NCI-H2081 (cell line): ENCODE measurements at places on chromosomes 3 and 15.

- DNase-seq, result no peak
Observed at GRCh38 chr15:65217526-65218482, 6.5 kb upstream of the CILP start.

DNA sequence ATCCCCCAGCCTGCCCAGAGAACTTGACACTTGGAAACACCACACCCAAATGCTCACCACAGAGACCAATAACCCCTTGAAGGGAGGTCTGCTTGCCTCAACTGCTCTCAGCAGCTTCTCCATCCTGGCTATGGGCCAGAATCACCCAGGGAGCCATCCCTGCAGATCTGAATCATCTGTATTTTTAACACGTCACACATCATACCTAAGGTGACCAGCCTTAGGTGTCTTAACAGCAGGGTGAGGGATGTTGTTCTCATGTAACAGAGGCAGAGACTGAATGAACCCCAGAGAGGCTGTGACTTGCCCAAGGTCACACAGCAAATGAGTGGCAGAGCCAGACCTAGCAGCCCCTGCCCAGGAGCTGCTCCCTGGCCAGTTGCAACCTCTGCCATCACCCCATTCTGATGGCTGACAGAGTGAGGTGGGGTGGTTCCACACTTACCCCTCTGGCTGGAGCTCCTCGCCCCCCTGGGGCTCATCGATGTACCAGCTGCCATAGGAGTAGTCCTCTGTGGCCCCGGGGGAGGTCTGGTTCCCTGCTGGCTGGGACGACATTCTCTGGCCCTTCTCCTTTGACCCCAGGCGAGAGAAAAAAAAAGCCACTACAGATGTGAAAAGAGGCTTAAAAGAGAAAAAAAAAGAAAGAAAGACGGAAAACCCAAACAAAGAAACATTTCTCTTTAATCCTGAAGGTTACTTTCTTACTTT is 722 bp downstream of the STRA6 start:
- no peak for DNase-seq

GRCh38 chr15:32837935-32838334 is 120.1 kb downstream of the GREM1 start:
- no peak for DNase-seq

GRCh38 chr15:42736178-42736792 is 643 bp downstream of the CDAN1 start:
- DNase-seq, result no peak

DNA sequence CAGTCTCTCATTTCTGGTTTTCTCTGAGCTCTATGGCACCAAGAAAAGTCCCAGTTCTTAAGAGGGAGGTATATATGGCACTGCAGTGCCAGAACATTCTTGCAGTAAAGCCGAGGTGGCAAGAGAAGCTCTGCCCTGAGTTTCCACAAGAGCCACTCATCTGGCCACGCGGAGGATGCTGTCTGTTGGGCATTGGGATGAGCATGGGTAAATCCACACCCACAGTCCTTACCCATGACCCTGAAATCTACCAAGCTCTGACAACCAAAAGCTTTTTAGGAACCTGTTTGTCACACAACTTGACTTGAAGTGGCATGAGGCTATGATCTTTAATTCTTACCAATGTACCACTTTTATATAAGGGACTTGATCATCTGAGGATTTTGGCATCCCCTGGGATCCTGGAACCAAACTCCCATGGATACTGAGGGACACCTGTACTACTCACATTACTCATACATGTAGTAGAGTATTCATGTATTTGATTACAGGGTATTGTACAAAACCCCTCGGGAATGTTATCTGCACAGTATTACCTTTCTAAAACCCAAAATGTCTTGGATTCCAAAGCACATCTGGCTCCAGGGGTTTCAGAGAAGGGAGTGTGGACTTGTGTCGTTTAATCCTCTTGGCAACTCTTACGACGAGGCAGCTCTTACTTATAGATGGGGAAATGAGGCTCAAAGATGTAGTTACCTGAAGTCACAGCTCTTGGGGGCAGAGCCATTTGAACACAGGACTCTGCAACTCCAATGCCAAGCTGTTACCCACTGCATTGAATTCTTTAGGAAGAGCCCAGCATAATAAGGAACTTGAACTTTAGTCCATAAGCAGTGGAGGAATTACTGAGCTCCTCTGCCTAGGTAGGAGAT is 8.8 kb downstream of the RPL32 start:
- DNase-seq, result no peak

DNA sequence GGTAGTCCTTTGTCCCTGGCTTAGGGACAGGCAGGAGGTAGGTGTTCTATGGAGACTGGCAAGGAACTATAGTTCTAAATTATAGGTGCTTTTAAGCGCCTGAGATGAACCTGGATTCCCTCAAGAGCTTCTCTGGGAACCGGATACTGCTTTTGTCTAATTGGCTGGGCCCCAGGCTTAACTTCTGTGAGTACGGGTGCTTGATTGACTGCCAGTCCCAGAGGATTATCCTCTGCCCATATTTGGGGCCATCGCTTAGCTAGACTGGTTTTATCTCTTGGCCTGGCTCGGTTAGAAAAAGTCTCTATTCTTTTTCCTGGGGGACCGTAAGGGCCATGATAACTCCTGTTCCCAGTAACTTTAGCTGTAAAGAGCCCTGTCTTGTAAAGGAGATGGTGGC is 339.1 kb downstream of the KCNH8 start:
- no peak for DNase-seq

DNA sequence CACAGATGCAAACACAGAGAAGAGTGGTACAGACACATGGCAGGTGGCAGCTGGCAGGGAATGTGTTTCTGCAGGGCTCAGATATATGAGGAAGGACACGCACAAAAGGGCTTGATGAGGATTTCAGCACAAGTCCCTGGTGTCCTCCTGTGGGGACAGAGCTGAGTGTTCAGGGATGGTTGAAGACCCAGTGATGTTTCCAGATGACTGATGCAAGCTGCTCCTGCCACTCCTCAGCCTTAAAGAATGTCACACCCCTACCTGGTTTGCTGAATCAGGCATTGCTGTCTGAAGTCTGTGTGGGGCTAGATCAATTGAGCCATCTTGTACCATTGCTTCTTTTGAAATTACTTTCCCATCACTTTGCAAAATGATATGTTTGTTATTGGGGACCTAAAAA is 40.2 kb downstream of the TNFAIP8L3 start:
- DNase-seq, result no peak

DNA sequence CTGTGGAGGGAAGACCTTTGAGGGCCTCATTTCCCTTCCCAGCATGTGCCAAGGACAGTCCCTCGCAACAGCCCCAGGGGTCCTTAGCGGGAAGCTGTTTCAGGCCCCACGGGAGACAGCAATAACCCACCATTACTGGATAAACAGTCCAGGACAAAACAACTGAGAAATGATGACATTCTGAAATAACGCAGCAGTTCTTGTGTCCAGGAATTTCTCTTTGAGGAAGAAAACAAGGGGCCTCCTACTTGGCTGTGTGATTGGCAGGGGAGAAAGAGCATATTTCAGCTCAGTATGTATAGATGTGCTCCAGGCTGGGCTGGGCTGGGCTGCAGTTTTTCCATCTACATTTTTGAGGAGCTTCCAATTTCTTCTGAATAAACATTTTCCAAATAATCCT is 82.2 kb upstream of the THBS1 start:
- no peak for DNase-seq

DNA sequence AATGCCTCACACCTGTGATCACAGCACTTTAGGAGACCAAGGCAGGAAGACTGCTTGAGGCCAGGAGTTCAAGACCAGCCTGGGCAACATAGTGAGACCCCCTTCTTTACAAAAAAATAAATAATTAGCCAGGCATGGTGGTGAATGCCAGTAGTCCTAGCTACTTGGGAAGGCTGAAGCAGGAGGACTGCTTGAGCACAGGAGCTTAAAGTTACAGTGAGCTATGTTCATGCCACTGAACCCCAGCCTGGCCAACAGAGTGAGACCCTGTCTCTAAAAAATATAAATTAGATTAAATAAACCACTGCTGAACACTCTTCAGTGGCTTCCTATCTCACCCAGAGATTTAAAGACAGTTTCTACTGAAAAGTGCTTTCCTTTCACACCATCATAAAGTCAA is 6.2 kb downstream of the IFT80 start:
- no peak for DNase-seq

- no peak for DNase-seq
Observed at GRCh38 chr3:56917361-56918110, 115.8 kb upstream of the ARHGEF3 start.

DNA sequence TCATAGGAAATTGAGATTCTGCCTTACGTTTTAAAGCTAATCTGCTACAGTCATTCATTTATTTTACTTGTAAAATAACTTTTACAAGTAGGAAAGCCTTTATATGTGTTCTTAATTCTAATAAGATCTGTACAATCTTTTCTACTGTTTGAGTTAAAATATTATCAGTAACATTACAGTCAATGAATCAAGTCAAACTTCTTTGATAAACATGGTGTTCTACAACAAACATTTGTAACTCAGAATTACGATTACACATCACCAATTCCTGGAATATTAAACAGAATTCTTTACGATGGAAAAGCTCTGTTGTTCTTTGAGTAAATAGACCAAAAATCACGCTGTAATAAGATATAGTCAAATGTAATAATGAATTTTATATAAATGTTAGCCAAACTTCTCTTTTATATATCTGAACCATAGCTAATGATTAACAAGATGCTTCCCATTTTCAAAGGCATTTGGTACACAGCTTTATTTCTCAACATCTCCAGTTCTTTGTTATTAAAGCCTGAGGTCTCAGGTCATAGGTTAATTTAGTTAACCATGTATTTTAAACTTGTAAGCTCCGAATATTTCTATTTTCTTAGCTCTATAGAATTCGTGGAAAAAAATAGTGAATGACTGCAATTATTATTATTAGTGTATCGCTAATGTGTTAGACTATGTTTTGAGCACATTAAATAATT is 232.4 kb downstream of the NAALADL2 start:
- DNase-seq, result no peak

DNA sequence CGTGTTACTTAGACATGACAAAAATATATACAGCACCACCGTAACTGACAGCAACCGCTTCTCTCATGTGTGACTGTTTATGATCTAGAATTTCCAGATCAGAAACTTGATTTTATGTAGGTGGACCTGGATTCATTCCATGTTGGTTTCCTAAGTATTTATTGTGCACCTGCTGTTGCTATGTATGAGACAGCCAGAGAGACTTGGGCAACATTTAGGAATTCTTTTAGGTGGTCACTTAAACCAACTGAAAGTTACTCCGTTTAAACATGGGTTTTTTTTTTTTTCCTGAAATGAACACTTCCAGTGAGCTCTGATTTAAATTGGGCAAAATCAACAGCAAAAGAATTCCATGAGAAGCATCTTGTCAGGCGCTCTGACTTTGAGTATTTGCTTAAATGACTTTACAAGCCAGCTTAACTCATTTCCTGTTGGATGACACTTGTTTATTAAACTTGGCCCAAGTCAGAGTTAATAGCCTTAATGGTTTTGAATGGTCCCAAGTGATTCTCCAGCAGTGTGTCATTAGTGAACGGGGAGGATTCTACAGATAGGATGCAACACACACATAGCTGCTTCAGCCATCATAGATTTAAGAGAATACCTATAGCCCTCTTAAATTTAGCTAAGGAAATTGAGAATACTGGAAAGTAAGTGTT is 31.8 kb downstream of the MITF start:
- no peak for DNase-seq

DNA sequence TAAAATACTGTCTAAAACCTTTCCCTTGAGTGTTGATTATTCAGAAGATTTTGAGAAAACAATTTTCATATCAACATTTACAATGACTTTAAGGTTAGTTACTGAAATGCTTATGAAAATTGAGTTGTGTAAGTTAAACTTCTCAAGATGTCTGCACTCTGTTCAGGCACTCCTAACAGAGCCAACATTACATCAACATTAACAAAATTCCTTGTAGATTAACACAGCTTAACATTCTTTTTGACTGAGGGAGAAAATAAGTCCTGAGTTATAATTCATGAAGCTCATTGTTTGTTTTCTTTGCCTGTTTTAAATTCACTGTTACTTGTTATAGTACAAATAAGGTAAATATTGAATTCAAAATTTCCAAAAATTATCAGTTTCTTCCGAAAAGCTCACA is 9.0 kb downstream of the ACKR4 start:
- no peak for DNase-seq

GRCh38 chr15:83809345-83809744 is 155.4 kb downstream of the ADAMTSL3 start:
- no peak for DNase-seq

GRCh38 chr3:15974647-15975046 is 176.9 kb upstream of the ANKRD28 start:
- no peak for DNase-seq

DNA sequence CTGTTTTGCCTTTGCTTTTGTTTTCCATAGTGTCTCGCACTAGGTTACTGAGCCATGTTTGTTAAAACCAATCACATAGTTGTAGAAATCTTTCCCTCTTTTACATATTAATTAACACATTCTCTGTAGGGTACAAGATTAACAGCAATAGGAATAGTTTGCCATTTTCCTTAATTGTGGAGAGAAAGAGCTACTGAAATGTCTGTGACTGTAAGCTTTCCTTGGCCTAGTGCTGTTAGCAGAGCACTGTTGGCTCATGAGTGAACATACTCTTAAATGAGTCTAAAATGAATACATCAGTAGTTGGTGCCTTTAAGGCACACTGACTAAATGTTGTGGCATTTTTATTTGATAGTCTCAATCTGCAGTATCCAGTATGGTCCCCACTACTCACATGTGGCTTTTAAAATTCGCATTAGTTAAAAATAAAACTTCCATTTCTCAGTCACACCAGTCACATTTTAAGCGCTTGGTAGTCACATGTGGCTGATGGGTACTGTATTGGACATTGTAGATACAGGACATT is 28.2 kb downstream of the CHD2 start:
- no peak for DNase-seq

DNA sequence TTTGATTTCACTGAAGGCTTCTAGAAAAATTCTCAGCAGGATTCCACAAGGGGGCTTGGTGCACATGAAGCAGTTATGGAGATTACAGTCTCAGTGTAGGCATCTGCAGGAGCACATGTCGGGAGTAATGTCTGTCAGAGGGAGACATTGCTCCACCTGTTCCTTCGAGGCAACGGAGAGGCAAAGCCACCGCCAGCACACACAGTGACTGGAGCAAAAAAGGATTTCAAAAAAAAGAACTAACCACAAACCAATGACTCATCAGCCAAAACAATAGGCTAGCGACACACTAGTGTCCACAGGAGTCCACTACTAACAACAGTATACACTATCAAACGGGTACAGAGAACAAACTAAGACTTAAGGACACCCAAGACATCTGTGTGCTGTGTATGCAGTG is 68.9 kb downstream of the NPTN start:
- peak; percentile 8 for DNase-seq

DNA sequence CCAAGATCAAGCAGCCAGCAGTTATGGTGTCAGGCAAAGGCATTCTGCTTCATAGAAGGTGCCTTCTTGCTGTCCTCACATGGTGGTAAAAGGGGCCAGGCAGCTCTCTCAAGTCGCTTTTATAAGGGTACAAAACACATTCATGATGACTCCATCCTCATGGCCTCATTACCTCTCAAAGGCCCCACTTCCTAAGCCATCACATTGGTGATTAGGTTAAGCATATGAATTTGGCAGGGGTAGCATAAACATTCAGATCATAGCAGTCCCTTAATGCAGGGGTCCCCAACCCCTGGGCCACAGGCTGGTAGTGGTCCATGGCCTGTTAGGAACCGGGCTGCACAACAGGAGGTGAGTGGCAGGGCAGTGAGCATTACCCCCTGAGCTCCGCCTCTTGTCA is 42.8 kb downstream of the PRR23E start:
- DNase-seq, result no peak
